ENCODE measurements at places on chromosomes 1 and 21.

DNA sequence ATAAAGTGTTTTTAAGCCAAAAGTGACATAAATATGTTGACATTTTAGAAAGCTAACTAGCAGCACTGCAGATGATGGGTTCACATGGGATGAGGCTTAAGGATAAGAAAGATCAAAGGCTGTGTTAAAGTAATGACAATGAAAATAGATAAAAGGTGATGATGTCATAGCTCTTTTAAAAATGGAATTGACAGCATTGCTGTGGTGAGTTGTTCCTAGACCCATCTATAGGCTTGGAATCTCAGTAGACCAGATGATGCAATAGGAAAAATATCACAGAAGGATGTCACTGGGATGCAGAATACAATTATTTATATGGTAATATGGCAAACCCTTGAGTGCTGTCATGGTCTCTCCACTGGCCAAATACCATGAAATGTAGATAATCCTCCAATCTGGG is 286.0 kb downstream of the PLA2G4A start:
- DNase-seq: no peak

DNA sequence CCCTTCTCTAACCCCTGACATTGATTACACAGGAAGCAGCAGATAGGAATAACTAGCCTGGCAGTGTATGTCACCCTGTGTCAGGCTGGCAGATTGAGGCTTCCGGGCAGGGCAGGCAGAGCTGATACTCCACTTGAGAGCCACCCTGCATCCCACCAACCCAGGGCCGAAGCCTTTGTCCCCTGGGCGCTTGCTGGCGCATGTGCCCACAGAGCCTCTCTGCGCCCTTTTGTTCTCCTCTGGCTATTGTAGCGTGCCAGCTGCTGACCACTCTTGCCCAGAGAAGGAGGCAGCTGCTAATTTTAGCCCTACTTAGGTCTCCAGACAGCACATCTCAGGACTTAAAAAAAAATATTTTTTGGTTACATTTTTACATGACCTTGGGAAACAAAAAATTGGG is 304.9 kb downstream of the HHAT start:
- peak; percentile 75 for DNase-seq

DNA sequence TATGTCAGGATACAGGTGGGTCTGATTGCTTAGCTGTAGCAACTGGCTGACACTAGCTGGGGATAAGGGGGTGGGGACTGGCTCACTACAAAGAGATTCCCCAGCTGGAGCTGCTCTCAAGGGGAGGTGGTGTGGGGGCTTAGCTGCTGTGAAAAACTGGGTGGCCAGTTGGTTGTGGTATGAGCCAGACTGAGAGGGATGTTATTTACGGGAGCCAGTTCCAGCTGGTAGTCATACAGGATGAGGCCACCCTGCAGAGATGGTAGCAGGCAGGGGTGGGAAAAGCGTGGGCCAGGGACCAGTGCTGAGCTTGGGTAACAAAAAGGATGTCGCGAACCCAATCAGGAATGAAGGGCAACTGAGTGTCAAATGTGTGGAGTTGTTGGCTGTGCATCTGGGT is 204.0 kb upstream of the C21orf91 start:
- DNase-seq: no peak

DNA sequence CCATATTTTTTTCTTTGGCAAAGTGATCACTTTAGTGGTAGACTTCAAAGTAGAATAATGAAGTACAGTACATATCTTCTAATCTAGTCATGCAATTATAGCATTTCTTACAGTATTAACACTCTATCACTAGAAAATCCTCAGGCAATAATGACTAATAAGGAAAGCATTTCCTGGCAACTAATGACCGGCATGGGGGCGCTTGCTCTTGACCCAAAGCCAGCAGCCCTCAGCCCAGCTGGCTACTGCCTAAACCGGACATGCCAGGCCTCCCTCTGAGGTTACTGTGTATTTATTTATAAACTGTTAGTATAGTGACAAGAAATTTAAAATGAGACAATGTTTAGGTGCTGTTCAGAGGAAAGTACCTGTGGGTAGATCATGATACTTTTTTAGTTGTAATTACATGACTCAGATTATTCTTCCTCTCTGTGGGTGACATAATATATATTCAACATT is 633.8 kb downstream of the PTPRC start:
- no peak for DNase-seq

DNA sequence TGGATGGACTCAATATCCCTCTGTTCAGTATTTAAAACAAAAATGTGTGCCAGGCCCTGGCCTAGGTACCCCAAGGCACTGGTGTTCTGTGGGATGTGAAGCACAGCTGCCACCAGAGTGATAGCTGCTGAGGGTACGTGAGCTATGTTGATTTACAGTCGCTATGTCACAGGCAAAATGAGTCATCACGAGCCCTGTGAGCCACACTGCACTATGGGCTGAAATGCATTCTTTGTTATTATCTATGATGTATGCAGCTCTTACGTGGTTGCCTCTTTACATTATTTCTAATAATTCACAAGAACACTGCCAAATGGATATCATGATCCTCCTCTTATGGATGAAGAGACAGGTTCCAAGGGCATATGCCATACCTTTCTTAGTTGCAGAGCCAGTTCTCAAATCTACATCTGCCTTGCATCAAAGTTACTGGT is 2.1 kb downstream of the TEX38 start:
- no peak for DNase-seq

GRCh38 chr1:65114322-65114721 is 33.7 kb upstream of the AK4 start:
- DNase-seq: peak; percentile 23

GRCh38 chr21:45412909-45413611 is 8.1 kb downstream of the COL18A1 start:
- no peak for DNase-seq

DNA sequence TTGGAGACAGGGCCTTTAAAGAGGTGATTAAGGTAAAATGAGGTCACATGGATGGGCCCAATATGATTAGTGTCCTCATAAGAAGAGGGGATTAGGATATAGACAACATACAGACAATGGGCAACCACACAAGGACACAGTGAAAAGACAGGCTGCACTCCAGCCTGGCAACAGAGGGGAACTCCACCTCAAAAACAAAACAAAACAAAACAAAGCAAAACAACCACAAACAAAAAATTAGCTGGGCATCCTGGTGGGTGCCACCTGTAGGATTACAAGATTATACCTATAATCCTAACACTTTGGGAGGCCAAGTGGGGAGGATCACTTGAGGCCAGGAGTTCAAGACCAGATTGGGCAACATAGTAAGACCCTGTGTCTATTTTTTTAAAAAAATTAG is 4.8 kb upstream of the MDM4 start:
- DNase-seq: no peak

DNA sequence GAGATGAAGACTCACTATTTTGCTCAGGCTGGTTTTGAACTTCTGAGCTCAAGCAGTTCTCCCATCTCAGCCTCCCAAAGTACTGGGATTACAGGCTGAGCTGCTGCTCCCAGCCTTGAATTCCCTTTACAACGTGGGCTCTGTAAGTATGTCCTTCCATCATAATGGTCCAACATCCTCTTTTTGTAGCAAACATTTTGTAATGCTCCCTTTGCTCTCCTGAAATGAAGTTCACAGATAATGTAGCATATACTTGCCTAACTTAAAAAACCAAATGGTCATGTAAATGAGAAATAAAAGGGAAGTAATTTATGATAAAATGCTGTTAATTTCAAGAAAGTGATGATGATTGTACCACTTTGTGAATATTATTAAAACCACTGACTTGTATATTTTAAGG is 30.5 kb upstream of the THEM4 start:
- no peak for DNase-seq

DNA sequence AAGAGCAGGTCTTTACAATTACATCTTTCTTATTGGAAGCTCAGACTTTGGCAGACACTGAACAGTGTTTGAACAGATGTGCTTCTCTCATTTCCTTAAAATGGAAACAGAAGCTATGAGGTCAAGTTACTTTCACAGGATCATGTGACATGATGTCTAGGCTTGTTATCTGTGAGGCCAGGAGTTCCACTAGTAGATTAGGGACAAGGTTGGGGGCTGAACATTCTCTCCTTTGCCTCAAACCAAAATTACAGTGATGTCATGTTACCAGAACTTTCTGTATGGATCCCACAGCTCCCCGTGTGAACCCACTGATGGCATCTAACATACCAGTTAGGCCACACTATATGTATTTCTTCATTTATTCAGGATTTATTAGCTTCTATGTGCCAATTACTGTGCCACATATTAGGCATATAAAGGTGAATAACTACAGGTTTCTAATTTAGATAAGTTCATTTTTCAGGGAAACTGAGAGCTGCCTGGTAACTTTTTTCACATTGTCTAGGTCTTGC is 6.0 kb downstream of the DYNLT5 start:
- DNase-seq: peak; percentile 63

GRCh38 chr1:205285381-205286101 is 36.0 kb downstream of the NUAK2 start:
- DNase-seq: no peak

DNA sequence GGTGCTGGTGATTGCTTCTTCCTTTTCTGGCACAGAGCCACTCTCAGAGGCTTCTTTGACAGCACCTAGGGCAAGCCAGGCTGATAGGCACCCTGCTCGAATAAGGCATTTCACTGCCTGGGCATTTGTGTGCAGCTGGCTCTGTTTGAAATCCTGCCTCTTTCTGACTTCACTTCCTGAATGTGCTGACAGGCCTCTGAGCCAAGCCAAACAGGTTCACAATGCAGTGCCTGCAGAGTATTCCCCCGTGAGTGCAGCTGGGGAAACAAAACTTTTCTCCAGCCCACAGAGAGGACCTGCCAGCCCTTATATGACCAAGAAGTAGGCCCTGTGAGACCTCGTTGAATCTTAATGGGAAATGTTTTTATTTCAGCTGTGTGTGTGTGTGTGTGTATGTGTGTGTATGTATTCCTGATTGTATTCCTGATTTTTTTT is 10.4 kb downstream of the JUN start:
- peak; percentile 60 for DNase-seq

DNA sequence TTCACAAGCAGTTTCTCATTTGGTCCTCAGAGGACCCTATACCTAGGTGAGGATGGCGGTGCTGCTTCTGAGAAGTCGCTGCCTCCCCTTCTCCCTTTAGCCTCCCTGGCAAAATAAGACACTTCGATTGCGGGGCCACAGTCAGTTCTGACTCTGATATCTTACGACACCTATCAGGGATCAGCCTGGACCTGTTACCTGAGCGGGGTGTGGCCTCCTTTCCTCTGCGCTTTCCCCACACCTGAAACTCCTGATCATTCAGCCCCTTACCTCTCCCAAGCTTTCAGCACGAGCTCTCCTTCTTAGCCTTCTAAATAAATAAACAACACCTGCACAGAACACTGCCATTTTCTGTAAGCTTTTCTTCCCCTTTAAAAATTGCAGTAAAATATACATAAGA is 24.6 kb upstream of the GPR137B start:
- DNase-seq: no peak

DNA sequence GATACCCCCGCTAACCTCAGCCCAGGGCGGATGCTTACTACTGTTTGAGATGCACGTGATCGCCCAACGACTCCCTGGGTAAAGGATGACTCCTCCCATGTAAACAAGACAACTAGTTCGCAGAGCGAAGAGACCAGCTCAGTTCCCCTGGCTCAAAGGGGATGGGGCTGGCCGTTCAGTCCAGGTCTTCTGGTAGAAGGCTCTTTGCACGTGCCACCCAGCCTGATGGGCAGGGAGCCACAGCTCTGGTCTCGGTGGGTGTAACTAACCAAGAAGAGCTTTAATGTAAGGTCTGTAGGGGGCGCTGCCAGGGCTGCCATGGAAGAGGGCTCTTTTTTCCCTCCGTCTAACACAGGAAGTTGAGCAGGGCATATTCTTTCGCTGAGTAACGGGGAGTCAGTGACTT is 49.4 kb upstream of the PARP1 start:
- no peak for DNase-seq

DNA sequence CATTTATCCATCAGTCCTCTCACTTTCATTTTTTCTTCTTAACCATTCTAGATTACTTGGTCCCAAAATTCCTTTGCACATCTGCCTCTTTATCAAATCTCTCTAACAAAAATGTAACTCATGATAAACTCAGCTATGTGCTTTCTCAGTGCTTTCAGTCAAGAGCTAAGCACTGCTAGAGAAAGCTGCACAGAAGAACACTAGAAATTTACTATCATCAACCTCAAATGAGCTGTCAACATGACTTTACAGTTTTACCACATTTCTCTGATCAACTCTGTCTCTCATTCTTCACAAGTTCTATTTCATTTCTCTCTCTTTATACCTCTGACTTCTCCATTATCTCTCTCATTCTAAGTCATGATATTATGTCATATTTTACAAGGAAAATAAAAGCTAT is 54.2 kb upstream of the PRKACB start:
- no peak for DNase-seq

GRCh38 chr1:150813028-150813707 is 5.1 kb upstream of the CTSK start:
- peak; percentile 39 for DNase-seq

GRCh38 chr1:81126989-81127581 is 673.6 kb upstream of the ADGRL2 start:
- DNase-seq: no peak

DNA sequence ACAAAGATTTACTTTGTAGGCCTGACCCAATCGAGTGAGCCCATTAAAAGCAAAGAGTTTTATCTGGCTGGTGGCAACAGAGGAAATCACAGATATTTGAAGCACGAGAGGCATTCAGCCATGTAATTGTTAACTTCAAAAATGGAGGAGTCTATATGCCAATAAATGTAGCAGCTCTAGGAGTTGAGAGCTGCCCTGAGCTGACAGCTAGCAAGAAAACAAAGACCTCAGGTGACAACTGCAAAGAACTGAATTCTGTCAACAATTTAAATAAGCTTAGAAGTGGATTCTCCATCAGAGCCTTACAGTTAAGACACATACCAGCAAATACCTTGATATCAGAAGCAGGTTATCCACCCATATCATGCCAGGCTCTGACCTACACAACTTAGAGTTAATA is 463.1 kb upstream of the NEGR1 start:
- no peak for DNase-seq

DNA sequence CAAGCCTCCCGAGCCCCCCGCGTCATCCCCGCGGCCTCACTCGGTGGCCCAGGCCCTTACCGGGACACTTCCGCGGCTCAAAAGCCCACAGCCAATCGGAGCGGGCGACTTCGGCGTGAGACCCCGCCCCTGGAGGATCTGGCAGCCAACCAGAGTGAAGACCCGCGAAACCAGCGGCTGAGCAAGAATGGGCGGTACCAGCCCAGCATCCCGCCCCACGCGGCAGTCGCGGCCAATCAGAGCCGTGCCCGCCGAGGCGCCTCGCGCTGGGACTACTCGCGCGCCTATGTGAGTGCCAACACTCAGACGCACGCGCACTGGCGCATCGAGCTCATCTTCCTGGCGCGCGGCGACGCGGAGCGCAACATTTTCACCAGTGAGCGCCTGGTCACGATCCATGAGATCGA is 22.5 kb downstream of the DISP3 start:
- no peak for DNase-seq
